Colonic mucosa (tissue), 4 donors: ENCODE measurements at places on chromosomes 2 and 18. TPM values are rescaled to one million over a fixed set of nuclear protein-coding genes. Genes with fewer than 3 reads are reported as not detected.

Gene TDRD15
- not detected for total RNA-seq

Gene G6PC2
- total RNA-seq: 0.11 TPM

Gene SEMA4C
- 17.2 TPM for total RNA-seq

- DNase-seq: no peak
Observed at GRCh38 chr18:54807303-54807702, 21.0 kb upstream of the RAB27B start.

- no peak for DNase-seq
Observed at GRCh38 chr18:54173980-54174630, 50.4 kb downstream of the MBD2 start.

DNA sequence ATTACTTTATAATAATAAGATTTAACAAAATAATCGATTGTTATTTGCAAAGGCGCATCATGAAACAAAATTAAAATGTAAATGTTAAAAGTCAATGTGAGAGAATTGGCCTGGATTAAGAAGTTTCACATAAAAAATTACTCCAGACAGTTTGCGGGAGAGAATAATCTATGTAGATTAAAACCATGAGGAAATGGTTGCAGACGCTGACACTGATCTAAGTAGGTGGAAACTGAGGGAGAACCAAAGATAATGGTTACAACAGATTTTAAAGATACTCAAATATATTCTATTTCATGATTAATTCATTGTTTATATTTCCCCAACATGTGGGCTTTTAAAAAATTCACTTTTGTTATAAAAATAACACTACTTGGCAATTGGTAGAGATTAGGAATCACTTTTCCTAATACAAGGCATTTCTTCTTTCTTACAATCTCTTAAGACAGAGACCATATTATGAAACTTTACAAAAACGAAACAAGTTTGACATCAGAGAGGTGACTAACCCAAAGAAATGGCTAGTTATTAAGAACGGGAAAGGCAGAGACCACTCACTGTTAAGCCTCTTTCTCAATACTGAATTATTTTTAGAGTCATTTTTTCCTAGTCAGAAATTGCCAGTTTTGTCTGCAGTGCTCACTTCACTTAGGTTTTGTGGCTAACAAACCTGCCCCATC lies 1.6 kb downstream of the KANSL1L start:
- no peak for DNase-seq

Gene ACVR2A
- total RNA-seq: 15.4 TPM

Gene CREG2
- total RNA-seq: 0.56 TPM

- no peak for DNase-seq
Observed at GRCh38 chr2:71793926-71794325, 340.6 kb downstream of the DYSF start.

DNA sequence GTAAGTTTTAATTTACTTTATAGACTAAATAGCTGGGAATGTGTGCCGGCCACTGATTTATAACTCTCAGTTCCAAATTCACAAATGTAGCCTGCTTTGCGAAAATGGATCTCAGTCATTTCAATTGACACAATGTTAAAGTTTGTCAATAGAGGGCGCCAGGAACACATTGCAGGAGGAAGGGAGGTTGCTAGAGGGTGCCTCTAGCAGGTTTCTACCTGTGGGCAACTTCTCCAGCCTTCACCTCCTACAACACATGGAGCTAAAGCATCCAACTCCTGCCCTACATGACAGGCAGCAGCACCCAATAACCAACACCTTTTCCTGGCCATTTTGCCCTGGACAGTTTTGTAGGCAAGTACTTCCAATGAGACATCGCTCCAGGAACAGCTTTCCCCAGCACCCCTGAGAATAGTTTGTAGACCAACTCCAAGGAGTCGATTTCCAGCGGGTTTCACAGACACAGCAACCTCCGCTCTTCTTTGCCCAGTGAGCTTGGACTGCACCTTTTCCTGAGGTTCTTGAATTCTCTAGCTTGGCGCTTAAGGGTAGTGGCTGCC lies 784.8 kb upstream of the CDH2 start:
- no peak for DNase-seq

- no peak for DNase-seq
Observed at GRCh38 chr2:218331745-218332144, 24.9 kb upstream of the CATIP start.

GRCh38 chr2:232731470-232731869 lies 34.3 kb downstream of the GIGYF2 start:
- DNase-seq: no peak

DNA sequence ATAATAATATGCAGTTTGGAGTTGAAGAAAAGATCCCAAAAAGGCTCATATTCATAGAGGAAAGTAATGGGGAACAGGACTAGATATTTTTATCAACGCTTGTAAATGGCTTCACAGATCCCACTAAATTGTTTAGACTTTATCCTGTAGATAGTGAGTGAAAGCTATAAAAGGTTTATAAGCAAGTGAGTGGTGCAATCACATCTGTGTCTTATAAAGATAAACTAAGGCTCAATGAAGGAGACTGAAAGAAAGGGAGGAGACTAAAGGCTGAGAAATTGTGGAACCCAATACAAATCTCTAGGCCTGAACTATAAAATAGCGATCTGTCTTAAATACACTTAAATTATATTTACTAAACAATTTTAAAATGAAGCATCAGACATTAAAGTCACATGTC lies 7.7 kb downstream of the SP3 start:
- no peak for DNase-seq

- DNase-seq: peak; percentile 75
Observed at GRCh38 chr18:23106575-23106974, 28.7 kb upstream of the CABLES1 start.

DNA sequence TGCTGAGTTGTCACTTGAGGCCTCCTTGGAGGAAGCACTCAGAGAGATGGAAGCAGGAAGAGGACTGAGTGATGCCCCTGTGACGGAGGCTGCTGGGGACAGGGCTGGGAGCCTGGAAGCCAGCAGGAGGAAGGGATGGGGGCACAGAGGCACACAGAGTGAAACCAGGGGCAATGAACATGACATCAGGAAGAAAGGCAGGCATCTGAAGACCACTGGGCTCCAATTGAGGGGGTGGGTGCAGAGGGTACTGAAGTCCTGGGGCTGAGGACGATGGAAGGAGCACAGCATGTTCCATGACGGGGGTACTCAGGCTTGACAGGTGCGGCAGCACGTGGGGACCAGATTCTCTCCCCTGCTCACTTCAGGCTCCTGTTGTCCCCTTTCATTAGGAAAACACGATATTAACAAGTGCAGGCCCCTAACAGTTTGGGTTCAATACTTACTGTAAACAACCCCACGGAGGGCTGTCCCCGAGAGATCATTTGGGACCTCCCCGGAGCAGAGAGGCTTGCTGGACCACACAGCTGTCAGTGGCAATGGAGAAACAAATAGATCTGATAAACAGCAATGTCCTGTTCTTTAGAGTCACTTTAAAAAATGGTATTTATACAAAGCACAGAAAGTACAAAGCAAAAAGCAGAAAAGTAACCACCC lies 8.7 kb downstream of the INPP5D start:
- DNase-seq: no peak

Gene LRP1B
- total RNA-seq: 0.10 TPM

- DNase-seq: no peak
Observed at GRCh38 chr2:70181363-70181956, 9.4 kb downstream of the C2orf42 start.

DNA sequence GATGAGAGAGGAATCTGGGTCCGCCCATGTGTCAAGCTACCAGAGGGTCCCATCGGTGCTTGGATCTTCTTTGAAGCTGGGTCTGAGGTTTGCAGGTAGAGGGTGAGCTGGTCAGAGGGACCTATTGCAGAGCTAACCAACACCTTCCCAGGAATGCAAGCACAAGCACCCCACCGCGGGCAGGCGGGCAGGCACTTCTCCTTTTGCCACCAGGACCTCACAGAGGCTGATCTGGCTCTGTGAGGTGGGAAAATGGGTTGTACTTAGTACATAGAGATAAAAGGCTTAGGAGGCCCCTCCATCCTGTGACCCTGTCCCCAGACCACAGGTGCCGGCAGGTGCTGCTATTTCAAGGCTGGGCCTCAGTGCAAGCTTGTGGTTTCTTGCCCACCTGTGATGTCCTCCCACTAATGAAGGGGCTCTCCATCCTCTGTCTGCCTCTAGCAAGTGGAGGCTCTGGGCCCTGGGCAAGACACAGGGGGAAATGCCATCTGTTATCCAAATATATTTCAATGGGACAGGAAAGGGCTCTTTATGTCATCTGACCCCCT lies 31.4 kb upstream of the IL37 start:
- DNase-seq: no peak

Gene PCARE
- not detected for total RNA-seq

DNA sequence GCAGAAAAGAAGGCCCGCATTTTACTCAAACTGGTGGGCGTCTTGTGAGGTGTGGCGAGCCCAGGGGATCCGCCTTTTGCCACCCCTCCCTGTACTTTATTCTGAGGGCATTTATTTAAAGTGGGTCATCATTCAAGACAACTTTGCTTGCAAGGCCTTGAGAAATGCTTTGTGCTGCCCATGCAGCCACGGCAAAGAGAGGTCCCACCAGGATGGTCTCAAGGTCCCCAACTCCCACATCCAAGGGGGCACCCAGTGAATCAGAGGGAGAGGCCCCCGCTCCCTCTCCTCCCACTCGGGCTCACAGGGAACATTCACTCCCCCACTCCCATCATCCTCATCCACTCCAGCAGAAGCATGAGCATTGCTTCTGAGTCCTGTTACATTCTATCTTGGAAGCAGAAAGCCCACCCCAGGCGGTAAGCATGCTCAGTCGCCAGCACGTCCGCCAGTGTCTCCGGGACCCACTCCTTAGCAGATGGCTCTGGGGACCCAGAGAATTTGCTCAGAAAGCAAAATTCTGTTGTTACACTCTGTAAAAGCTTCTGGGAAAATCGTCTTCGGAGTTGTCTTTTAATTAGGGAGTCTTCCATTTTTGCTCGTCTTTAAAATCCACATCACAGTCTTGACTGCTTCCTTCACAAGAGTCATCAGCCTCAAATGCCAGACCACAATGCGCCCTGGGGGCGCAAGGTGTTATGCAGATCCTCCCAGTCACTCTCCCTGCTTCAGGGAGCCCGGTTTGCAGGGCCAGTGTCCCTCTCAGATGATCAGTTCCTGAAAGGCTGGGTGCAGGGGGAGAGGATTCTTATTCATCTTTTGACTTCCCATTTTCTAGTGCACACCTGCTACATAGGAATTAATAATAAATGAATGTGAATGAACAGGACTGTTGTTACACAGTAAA lies 99.4 kb upstream of the NCK2 start:
- DNase-seq: no peak

Gene C1QL2
- total RNA-seq: not detected

DNA sequence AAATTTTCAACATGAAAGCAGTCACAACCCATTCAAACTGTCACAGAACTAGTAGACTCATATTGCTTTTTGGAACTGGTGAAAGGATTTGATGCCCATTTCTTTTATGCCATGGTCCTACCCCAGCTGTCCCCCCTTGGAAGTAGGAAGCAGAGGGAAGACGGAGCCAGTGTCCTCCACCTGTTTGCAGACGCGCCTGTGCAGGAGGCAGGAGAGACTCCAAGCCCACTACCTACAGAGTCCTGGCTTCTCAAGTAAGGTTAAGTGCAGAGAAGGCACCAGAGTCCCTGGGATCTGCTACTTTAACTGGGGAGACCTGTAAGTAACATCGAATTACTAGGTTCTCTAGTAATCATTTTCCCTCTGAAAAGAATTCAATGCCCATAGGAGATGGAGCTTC lies 32.7 kb upstream of the DNMT3A start:
- DNase-seq: no peak

- DNase-seq: no peak
Observed at GRCh38 chr2:174383796-174384195, 11.7 kb upstream of the SCRN3 start.

Gene DUSP2
- 1.6 TPM for total RNA-seq

Gene CMPK2
- 2.6 TPM for total RNA-seq

- DNase-seq: no peak
Observed at GRCh38 chr2:85167479-85167878, 34.3 kb downstream of the TCF7L1 start.

DNA sequence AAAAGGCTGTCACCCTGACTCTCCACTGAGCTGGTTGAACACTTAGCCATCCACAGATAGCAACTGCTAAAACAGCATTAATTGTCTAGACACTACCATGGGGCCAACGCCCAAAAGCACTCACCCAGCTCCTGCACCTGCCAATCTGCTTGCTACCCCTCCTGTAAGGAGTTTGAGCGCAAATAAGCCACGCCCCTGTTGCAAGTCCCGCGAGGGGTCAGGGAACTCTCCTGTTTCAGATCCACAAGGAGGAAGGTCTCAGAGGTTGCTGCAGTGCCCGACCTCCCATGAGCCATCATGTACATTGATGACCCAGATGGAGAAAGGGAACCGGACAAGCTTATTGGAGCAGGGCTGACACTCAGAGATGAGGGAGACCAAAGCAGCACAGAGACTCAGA lies 106.8 kb downstream of the ZNF516 start:
- no peak for DNase-seq

GRCh38 chr18:70659036-70659925 lies 370.4 kb downstream of the SOCS6 start:
- DNase-seq: no peak
